ENCODE measurements at places on chromosomes 7 and 10.
A peak's percentile ranks its signal among the peaks of the same experiment; 100 is the strongest.

DNA sequence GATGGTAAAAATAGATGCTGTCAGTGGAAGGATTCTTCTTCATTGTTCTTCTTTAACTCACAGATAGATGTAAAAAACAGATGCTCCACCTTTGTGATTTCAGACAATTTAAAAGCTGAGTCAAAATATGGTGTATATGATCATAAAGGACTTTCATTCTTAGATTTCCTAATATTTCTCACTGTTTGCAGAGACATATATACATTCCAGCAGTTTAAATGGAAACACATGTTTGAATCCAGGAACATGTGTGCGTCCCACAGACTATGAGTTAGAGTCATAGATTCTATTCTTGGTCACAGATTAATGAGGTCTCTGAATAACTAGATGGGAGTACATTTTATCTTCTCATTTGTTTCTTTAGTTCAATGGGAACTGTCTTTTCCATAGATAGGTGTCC is 109.6 kb downstream of the BICC1 start:
- DNase-seq, result no peak
- no peaks in the 10 kb centered on the region for H3K27me3 ChIP-seq
- H3K27ac ChIP-seq, result no peak overlapping the region

DNA sequence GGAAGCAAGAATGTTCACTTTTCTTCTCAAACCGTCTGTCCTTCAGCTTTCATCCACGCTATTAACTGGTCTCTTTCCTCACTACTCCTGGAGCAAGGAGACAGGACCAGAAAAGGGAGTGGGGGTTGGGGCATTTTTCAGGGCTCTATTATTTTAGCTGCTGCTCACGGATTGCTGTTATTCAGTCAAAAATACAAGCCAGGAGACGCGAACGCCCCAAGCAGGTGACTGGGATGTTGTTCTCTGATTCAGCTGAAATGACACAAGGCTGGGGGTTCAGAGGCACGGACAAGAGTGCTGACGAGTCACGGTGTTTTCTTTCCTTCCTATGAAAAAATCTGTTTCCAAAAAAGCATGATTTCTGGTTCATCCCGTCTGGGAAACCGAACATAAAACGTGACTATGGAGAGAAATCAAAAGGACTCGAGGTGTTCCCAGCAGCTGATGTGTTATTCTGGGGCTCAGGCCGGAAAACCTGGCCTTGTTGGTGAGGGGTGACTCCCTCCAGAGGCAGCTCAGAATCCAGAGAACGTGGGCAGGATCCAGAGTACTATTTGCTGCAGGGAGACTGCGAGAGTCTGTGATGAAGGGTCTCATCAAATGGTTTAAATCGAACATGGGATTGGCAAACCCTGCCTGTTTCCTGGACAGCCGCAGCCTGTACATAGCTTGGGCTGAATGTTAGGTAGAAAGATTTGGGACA is 3.5 kb upstream of the INHBA start:
- no peak overlapping the region for H3K4me3 ChIP-seq
- no peak overlapping the region for H3K27ac ChIP-seq
- H3K36me3 ChIP-seq, result no peaks in the 10 kb centered on the region
- no peak for DNase-seq
- peaks cover 14% of the 10 kb centered on the region for H3K4me1 ChIP-seq

DNA sequence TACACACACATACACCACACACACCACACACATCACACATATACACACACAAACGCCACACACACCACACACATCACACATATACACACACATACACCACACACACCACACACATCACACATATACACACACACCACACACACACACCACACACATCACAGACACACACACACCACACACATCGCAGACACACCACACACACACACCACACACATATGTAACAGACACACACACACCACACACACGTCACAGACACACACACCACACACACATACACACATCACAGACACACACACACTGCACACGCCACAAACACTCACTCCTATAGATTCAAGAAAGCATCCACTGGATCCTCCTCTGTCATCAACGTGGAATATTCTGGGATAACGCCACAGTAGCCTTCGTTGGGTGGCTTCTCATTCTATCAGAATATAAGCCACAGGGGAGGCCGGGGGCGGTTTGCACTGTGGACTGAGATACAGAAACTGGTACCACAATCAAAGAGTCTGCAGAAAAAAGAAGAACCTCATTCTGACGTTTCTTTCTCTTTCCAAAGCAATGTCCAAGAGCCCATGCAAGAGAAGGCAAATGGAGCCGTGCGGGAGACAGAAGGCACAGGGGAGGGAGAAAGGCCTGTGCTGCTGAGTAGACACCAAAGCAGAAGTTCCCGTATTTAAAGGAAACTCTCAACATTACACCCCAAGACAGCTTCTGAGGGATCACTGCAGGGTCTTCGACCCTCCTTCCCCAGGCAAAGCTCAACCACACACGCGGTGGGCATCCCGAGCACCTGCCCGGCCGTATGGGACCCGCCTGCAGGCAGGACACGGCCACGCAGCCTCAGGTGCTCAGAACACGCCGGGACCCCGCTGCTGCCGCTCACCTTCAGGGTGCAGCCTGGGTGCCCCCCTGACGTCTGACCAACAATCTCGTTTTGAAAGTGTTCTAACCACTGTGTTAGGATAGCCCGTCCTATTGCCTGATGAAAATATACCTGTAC is 321.2 kb downstream of the DNAJB6 start:
- no peaks in the 10 kb centered on the region for H3K27me3 ChIP-seq
- no peaks in the 10 kb centered on the region for H3K36me3 ChIP-seq
- H3K4me3 ChIP-seq, result no peak overlapping the region
- no peak for DNase-seq

GRCh38 chr10:29873941-29874484 is 185.4 kb downstream of the JCAD start:
- H3K4me3 ChIP-seq, result no peak overlapping the region
- no peak for DNase-seq
- H3K27me3 ChIP-seq, result peaks cover 36% of the 10 kb centered on the region
- H3K36me3 ChIP-seq, result no peaks in the 10 kb centered on the region
- H3K27ac ChIP-seq, result no peak overlapping the region
- H3K4me1 ChIP-seq, result no peaks in the 10 kb centered on the region

GRCh38 chr10:95819620-95820329 is 63.8 kb downstream of the ENTPD1 start:
- H3K4me3 ChIP-seq, result no peak overlapping the region
- H3K4me1 ChIP-seq, result peaks cover 17% of the 10 kb centered on the region
- no peaks in the 10 kb centered on the region for H3K36me3 ChIP-seq
- DNase-seq, result no peak
- H3K27me3 ChIP-seq, result peaks cover 21% of the 10 kb centered on the region
- no peak overlapping the region for H3K27ac ChIP-seq

DNA sequence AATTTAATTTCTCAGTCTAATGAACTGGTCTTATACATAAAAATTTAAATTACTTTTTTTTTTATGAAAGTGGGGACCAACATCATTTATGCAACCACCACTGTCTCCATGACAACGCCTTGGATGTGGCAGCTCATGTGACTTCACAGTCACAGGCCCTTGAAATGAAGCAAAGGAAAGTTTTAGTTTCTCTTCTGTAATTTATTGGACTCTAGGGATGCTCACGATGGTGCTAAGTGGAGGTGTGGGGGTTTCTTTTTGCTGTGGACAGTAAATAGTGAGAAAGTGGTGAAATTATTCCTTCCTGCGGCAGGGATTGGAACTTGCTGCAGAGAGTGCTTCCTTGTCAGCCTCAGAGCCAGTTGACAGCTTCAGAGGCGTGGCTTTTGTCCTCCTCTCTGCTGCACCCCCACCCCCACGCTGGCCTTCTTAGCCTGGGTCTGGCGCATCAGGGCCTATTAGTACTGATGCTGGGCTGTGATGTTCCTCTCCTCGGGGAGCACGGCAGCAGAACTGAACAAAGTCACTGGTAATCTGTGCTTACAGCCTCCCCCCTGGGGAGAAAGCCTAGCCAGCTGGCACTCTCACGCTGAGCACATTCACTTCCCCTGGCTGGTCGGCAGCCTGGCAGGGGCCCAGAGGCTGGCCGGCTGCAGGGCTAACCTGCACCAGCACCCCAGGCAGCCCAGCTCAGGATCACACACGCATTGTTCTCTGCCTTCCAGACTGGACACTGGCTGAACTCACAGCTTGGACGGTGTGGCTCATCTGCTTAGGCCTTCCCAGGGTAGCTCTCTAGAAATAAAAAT is 517.5 kb upstream of the GALNT17 start:
- H3K4me1 ChIP-seq, result no peaks in the 10 kb centered on the region
- H3K27me3 ChIP-seq, result peaks cover 11% of the 10 kb centered on the region
- no peaks in the 10 kb centered on the region for H3K36me3 ChIP-seq
- no peak overlapping the region for H3K27ac ChIP-seq
- no peak for DNase-seq

DNA sequence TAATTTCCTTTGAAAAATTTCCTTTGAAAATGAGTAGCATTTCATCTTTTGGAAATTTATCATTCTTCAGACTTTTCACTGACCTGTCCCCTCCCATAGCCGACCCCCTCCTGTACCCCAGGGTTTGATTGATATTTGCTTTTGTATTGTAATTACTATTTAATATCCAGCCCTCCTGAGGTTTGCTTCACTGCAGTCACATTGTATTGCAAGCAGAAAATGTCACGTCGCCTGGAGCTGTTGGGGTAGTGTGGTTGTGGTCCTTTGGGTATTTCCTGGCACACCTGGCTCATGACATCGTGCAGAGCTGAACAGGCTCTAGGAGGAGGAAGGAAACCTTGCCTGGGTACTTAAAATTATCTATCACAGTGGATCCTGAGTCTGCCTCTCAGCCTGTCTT is 116.1 kb downstream of the INSYN2A start:
- H3K27me3 ChIP-seq, result no peaks in the 10 kb centered on the region
- H3K36me3 ChIP-seq, result peaks cover 3% of the 10 kb centered on the region
- DNase-seq, result no peak
- H3K4me3 ChIP-seq, result no peak overlapping the region
- H3K4me1 ChIP-seq, result no peaks in the 10 kb centered on the region

GRCh38 chr10:131706476-131706875 is 194.3 kb upstream of the PPP2R2D start:
- no peak for DNase-seq
- no peaks in the 10 kb centered on the region for H3K4me1 ChIP-seq
- H3K4me3 ChIP-seq, result no peak overlapping the region
- peaks cover 16% of the 10 kb centered on the region for H3K27me3 ChIP-seq

DNA sequence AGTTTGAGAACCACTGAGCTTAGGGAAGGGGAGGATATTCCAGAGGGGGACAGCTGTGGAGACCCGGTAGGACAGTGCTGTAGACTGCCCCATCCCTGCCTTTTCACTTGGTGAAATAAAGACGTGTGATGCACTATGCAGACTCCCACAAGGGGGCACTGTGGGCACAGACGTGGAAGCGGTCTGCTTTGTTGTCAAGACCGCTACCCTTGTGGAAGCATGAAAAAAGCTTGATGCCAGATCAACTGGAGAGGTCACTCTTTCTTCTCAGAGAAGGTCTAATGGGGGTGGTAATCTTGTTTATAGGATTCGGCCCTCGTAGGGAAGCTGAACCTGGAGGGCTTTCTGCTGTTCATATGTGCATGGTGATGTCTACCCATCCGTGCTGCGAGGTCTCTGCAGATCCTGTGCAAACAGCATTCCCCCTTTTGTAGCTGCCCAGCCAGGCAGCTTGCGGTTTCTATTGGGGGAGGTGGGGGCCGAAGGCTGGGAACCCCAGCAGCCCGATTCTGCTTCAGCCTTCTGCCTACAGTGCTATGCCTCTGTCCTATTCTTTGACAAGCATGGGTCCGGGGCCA is 13.7 kb downstream of the RPS24 start:
- H3K36me3 ChIP-seq, result peaks cover 6% of the 10 kb centered on the region
- H3K4me1 ChIP-seq, result peaks cover 9% of the 10 kb centered on the region
- no peaks in the 10 kb centered on the region for H3K27me3 ChIP-seq
- H3K27ac ChIP-seq, result peak overlapping the region; percentile 75
- H3K4me3 ChIP-seq, result no peak overlapping the region

DNA sequence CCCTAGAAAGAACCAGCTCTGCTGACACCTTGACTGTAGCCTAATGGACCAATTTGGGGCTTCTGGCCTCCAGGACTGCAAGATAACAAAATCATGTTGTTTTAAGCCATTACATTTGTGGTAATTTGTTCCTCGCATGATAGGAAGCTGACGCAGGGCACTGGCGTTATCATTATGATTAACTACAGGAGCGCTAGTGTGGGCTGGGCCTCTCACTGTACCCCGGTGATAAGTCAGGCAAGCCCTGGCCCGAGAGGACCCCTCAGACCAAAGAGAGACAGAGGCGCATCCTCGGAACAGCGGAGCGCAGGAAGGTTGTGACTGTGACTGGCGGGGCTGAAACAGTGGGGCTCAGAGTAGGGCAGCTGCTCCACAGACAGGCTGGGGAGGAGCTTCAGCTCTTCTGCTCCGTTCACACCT is 150.3 kb upstream of the CHST15 start:
- no peak overlapping the region for H3K4me3 ChIP-seq
- no peak for DNase-seq
- no peak overlapping the region for H3K27ac ChIP-seq
- peaks cover 52% of the 10 kb centered on the region for H3K27me3 ChIP-seq
- no peaks in the 10 kb centered on the region for H3K4me1 ChIP-seq

GRCh38 chr7:121395961-121396757 is at the start of gene FAM3C:
FAM3C (minus strand) TSS chr7:121396308; CDS start chr7:121382969, 13,339 bp downstream.
- H3K4me1 ChIP-seq, result peaks cover 15% of the 10 kb centered on the region
- no peaks in the 10 kb centered on the region for H3K27me3 ChIP-seq
- DNase-seq, result peak; percentile 71
- peak within 1 kb of the TSS; percentile 82 for H3K27ac ChIP-seq
- peak within 1 kb of the TSS; percentile 82 for H3K4me3 ChIP-seq
- peaks cover 13% of the 10 kb centered on the region for H3K36me3 ChIP-seq

DNA sequence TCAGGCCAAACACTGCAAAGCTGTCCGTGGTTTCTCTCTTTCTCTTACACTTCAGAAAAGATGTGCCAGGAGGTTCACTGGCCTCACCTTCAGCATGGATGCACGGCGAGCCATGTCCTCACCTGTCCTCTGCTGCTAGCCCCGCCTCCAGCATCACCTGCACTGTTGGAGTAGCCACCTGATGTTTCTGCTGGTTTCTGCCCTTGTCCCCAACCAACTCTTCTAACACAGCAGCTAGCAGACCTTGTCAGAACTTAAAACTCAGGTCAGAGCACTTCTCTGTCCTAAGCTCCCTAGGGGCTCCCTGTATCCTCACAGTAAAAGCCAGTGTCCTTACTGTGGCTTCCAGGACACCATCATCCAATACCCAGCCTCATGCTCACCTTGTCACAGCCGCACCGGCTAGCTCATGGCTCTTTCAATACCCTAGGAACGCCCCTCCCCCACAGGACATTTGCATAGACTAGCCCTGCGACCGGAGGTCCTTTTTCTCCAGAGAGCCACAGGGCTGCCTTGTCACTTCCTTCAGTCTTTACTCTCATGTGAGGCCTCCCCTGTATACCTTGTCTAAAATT is 15.2 kb downstream of the PALD1 start:
- peak overlapping the region; percentile 65 for H3K27ac ChIP-seq
- H3K27me3 ChIP-seq, result peaks cover 53% of the 10 kb centered on the region
- DNase-seq, result no peak
- no peaks in the 10 kb centered on the region for H3K36me3 ChIP-seq
- no peak overlapping the region for H3K4me3 ChIP-seq
- H3K4me1 ChIP-seq, result peaks cover 18% of the 10 kb centered on the region
